ENCODE measurements at places on chromosomes 3 and 15.

- no peak for DNase-seq
Observed at GRCh38 chr3:188037195-188037718, 116.7 kb upstream of the LPP start.

DNA sequence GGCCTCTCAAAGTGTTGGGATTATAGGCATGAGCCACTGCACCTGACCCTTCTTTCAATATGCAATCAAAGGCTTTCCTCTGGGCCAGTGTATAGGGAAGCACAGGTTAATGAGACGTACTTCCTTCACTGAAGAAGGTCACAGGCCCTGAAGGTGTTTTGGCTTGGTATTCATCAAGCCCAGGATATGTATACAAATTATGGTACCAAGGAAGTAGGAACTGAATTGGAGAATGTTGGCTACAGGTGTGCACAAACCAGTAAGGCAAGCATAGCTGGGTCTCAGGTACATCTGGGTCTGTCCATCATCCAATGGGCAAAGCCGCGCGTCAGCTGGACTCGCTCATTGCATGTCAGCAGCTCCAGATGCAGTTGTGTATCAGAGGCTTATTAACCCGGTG, 237.9 kb downstream of the ADAMTS17 start:
- no peak for DNase-seq

GRCh38 chr3:78163379-78163778, 1123.5 kb downstream of the ROBO2 start:
- DNase-seq: no peak

- DNase-seq: no peak
Observed at GRCh38 chr3:49567406-49567805, 13.1 kb downstream of the BSN start.

- DNase-seq: no peak
Observed at GRCh38 chr3:196120291-196120951, 38.5 kb upstream of the TFRC start.

DNA sequence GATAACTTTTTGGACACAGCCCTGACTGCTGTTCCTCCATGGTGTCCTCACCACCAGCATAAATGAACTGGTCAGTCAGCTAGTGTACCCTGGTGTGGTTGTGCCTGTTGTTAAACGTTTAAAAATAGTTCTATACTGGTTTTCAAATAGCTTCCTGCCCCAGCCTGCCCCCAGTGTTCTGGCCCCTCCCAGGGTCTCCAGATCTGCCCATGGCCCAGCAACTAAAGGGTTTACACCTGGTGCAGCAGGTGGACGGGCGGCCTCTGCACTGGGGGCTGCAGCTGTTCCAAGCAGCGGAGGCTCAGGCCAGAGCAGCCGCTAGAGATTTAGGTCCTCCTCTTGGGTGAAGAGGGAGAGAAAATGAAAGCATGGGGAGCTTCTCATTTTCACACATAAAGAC, 6.1 kb upstream of the NR2E3 start:
- DNase-seq: no peak

- no peak for DNase-seq
Observed at GRCh38 chr15:98039596-98039995, 79.1 kb downstream of the ARRDC4 start.

DNA sequence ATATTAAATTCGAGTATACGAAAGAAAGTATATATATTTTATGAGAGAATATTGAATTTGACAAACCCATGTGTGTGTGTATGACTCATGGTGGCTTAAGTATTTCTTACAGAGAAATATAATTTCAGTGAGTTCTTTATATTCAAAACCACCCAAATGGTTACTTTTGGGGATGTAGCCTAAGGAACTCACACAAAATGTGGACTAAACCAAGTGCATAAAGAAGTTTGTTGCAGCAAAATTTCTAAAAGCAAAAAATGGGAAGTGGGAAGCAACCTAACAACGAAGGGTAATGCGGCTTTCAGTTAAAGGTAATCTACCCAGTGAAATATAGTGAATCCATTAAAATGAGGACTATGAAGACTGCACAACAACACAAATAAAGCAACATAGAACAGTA, 277.1 kb downstream of the EDEM1 start:
- no peak for DNase-seq

GRCh38 chr15:93485438-93486327, 396.7 kb upstream of the RGMA start:
- no peak for DNase-seq

- no peak for DNase-seq
Observed at GRCh38 chr15:60079210-60079609, 75.1 kb downstream of the FOXB1 start.

- DNase-seq: no peak
Observed at GRCh38 chr3:183394150-183394549, 34.3 kb downstream of the MCF2L2 start.

- DNase-seq: no peak
Observed at GRCh38 chr3:158337110-158337509, 227.2 kb downstream of the RSRC1 start.

GRCh38 chr15:48896869-48897814, 19.2 kb downstream of the EID1 start:
- DNase-seq: peak; percentile 87

DNA sequence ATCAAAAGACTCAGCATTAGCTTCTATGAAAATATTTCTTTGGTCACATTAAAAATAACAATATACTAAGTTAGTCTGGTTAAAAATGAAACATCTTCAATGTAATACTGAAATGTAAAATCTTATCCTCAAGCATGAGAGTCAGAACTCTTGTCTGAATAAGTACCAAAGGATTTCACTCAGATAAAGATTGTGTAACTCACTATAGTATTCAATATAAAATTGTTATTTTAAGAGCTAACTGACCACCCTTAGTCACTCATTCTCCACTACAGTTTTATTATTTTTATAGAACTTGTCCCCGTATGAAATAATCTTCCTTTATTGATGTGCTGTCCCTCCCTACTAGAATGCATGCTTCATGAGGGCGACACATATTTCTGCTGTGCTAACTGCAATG, 426.3 kb downstream of the MECOM start:
- no peak for DNase-seq

GRCh38 chr3:96712792-96713191, 101.6 kb upstream of the EPHA6 start:
- DNase-seq: no peak

DNA sequence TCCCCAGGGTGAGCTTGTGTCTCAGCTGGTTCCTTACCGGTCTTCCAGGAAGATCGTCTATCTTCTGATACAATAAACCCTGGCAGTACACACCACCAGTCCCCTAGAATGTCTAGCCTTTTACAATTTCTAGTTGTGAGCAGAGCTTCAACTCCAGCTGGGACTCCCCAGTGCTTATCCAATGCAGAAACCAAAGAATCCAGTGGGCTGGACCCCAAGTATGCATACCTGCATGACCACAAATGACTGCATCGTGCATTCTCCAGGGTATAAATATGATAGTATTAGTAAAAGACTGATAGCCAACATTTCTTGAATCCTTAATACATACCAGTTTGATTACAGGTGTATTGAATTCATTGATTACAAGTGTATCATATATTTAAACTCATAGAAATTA, 176.0 kb downstream of the SATB1 start:
- DNase-seq: no peak

DNA sequence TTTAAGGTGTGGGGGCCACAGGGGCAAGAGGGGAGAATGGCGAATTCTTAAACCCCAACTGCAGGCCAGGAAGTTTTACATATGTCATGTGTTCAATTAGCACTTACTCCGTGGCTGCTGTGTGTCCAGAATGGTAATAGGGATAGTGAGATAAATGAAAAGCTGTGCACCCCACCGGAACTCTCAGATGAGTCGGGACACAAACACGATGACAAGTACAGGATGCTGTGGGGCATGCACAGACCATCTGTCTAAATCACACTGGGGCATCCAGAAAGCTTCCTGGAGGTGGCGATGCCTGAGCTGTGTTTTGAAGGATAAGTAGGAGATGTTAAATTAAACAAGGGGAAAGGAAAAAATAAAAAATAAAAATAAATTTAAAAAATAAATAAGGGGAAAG, 18.3 kb upstream of the TMEM158 start:
- no peak for DNase-seq

DNA sequence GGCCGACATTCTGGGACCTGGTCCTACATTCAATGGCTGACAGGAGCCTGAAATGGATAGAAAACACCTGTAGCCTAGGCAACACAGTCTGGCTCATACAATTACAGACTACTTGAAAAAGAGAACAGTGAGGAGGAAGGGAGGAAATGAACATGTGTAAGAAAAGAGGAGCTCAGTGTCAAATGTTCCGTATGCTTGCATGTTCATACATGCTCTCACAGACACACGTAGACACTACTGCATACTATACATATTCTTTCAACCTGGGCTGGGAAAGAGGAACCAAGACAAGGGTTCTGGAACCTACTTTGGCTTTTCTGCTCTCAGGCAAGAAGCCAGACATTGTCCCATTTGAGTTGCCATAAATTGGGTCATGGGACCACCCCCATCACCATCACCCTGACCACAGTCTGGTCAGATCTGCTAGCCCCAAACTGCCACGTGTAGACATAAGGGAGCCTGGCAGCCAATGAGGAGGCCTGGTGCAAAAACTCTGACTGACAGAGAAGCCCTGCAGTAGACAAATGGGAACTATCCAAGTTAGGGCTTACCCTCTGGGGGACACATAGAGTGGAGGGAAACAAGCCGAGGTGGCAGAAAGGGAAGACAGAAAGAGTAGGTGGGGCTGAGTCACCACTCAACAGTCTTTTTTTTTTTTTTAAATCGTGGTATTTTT, 310.0 kb downstream of the SHQ1 start:
- no peak for DNase-seq

DNA sequence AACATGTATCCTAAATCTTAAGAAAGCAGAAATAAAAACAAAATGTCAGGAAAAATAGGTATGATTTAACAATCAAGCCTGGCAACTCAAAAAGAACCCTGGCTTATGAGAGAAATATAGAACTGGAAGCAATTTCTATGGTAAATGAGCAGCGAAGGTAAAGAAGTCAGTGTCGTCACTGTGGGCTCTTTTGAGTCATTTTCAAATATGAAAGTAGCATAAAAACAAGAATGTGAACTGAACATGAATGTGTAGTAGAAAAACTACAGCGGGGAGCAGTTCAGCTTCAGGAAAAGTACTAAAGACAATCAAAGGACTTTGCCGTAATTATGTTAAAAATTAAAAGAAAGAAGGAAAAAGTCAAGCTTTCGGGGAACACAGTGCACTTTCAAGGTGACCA, 17.5 kb downstream of the LSG1 start:
- DNase-seq: no peak

DNA sequence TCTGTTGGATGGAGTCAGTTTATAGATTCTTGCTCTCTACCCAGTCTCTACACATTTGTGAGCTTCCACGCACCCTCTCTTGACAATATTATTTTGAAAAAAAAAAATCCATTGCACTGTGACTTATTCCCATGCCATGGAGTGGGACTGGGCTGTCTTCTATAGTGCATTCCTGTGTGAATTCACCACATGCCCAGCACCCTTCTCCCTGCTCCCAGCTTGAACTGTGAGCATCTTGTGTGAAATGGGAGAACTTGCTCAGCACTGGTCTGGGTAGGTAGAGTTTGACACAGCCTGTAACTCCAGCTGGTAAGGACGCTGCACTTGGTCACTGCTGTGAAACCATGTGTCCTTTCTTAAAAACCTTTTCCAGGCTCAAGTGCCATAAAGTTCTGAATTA, 91.9 kb downstream of the ARNT2 start:
- no peak for DNase-seq

GRCh38 chr3:178010306-178010705, 525.9 kb upstream of the KCNMB2 start:
- DNase-seq: no peak

DNA sequence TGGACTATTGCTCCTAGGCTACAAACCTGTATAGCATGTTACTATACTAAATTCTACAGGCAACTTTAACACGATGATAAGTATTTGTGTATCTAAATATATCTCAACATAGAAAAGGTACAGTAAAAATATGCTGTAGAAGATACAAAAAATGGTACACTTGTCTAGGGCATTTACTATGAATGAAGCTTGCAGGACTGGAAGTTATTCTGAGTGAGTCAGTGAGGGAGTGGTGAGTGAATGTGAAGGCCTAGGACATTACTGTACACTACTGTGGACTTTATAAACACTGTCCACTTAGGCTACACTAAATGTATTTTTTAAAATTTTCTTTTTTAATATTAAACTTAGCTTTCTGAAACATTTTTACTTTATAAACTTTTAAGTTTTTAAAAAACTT, 140.5 kb upstream of the SGO1 start:
- DNase-seq: no peak

DNA sequence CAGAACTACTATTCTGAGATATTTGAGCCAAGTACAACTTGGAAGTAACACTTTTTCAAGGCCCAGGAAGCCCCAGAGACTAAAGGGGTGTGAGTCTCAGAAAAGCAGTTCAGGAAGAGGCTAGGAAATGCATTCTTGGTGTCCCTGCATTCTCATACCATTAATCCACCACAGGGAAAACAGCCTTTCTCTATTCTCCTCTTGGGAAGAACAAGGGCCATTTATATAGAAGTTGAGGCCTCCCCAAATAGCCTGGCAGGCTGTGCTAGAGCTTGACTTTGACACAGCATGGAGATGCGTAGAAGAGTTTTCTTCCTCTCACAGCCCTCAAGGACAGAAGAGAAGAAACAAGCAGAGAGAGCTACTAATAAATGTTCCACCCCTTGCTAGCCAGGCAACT, 5.5 kb upstream of the NR2C2 start:
- peak; percentile 46 for DNase-seq

DNA sequence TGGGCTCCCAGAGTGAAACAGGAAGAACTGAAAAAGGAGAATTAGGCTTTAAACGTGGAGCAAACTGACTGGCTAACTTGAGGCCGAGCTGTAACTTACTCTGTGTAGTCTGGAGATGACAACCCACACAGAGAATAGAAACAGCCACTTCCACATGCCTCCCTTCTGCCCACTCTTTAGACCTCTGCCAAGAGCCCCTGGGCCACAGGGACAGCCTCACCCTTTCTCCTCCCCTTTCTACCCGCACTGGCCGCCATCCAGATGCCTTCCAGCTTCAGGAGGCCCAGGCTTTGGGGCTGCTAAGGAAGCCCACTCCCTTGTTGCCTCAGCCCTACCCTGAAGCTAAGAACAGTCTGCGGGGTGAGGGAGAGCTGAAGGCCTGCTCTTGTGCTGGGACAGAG, 6.8 kb downstream of the ARHGAP31 start:
- peak; percentile 57 for DNase-seq

DNA sequence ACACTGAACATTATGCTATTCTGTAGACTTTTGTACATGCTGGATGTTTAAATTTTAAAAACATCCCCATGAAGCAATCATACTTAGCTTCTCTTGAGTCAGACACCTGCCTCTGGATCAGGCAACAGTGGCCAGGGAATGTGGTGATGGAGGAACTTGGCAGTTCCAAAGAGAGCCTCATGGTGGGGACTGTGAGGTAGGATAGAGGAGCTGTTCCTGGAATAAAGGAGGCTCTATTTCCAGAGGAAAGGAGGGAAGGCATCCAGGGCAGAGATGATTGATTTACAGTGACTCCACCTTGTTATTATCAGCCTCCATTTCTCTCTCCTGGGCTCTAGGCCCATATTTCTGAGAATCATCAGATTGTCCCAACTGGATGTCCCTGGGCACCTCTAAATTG, 35.0 kb upstream of the ABHD17C start:
- peak; percentile 7 for DNase-seq

- peak; percentile 41 for DNase-seq
Observed at GRCh38 chr3:149352556-149352955, 19.1 kb upstream of the TM4SF18 start.

GRCh38 chr3:148854061-148854460, 11.0 kb upstream of the CPA3 start:
- no peak for DNase-seq

- no peak for DNase-seq
Observed at GRCh38 chr3:104635872-104636580, 730.7 kb upstream of the ALCAM start.

- DNase-seq: no peak
Observed at GRCh38 chr3:174430986-174431385, 428.1 kb upstream of the NAALADL2 start.

- DNase-seq: no peak
Observed at GRCh38 chr3:112647122-112647521, 6.2 kb upstream of the CCDC80 start.
